ENCODE measurements at places on chromosomes 4 and X.

GRCh38 chr4:147492761-147493160 lies 11.9 kb downstream of the EDNRA start:
- DNase-seq, result no peak

- DNase-seq, result no peak
Measured at GRCh38 chrX:129013574-129013973, 509.7 kb downstream of the SMARCA1 start.

DNA sequence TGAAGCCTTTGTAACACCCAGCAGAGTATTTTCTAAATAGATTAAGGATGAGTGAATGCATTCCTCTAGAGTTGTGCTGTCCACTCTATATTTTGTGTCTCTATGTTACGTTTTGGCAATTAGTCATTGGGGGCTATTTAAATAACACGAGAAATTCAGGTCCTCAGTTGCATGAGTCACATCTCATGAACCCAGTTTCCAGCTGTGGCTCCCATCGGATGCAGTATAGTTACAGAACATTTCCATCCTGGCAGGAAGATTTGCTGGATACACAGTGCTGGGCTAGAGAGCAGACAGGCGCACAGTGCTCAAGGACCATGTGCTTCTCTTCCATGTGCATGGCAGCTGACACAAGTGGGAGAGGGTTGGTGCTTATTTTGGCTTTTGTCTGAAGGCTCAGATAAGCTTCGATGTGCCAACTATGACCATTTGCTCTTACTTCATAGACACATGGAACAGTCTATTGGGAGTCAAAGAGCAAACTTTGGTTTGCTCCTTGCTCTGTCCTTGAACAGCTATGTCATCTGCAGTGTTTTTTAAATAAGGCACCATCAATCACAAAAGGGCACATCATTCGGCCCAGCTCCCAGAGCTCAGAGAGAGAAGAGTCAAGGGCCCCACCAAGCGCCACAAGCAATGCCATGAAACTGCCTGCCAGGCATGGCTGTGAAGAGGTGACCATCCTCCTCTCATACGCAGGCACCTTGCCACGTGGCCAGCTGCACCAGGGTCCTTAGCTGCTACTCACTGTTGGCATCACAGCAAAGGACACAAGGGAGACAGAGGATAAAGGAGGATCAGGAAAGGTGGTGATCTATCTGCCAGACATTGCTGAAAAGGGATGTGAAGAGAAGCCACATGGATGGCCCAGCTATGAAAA lies 8.1 kb upstream of the STS start:
- no peak for DNase-seq

- DNase-seq, result no peak
Measured at GRCh38 chr4:176287546-176287945, 18.5 kb upstream of the ASB5 start.

DNA sequence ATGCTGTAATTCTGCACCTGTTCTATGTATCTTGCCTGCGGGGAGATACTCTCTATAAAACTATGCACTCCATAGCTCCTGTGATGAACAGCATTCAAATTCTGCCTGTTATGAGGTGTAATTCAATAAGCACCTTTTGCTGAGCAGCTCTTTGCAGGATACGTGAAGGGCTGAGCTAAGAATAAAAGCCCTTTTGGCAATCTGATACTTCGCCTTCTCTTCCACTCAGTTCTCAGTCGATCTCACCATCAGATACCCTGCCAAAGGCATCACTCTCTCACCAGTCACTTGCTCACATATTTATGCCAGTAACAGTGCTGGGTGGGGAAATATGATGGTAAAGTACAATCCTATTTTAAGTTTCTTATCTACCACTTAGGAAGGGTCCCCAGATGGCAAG lies 67.2 kb downstream of the RPS3A start:
- no peak for DNase-seq

GRCh38 chr4:139587446-139587845 lies 31.4 kb upstream of the SETD7 start:
- no peak for DNase-seq

DNA sequence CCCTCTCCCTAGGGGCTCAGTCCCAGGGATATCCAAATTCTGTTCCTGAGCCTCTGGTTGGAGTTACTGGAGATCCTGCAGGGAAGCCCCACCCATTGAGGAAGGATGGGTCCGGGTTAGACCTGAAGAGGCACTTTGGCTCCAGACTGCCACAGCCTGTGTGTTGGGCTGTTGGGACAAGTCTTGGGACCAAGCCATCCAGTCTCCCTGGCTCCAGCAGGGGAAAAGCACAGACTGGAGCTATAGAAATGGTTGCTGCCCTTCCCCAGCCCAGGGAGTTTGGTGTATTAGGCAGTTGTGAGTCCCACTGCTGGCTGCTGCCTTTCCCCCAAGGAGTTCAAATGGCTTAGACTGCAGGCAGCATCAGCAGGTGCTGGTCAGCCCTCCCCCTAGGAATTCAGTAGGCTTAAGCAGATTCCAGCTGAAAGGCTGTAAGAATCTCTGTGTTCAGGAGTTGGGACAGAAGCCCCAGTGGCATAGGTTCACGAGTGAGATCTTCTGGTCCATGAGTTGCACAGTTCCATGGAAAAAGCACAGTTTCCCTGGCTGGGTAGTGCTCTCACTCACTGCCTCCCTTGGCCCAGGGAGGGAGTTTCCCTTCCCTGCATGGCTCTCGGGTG lies 344.0 kb upstream of the EPHA5 start:
- no peak for DNase-seq

GRCh38 chrX:151828439-151829080 lies 84.1 kb upstream of the MAGEA4 start:
- DNase-seq, result no peak

GRCh38 chr4:83629945-83630721 lies 94.2 kb downstream of the GPAT3 start:
- DNase-seq, result no peak

DNA sequence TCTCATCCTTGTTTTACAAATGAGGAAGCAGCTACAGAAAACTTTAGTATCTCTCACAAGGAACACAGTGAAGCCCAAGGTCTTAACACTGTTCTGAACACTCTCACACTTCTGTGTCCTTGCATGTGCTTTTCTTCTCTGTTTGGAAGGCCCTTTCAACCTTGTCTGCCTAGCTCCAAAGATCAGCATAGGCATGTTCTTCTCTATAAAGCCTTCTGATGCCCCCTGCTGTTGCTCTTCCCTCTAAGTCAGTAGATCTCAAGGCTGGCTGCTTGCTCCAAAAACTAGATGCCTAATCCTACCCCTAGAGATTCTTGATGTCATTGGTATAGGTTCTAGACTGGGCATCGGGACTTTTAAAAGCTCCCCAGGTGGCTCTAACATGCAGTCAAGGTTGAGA lies 5.9 kb downstream of the APOO start:
- DNase-seq, result peak; percentile 3

DNA sequence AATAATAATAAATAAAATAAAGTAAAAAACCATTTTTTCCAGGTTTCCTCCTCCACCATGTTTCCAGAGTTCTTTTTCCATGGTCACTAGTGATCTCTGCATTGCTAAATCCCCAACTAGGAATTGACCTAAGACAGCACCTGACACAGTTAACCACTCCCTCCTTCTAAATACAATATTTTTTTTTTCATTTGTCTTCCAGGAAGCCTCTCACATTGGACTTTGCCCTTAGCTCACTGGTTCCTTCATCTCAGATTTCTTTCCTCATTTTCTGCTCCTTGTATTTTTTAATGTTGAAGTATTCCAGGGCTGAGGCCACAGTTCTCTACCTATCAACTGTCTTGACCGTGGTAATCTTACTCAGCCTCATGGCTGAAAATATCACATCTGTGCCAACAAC lies 187.3 kb upstream of the FAM241A start:
- DNase-seq, result no peak

DNA sequence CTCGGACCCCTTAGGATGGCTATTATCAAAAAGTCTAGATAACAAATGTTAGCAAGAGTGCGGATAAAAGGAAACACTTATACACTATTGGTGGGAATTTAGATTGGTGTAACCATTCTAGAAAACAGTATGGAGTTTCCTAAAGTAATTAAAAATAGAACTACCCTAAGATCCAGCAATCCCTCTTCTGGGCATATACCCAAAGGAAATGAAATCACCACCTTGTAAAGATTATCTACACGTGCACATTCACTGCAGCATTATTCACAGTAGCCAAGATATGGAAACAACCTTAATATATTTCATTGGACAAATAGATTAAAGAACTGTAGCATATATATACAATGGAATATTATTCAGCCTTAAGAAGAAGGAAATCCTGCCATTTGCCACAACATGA lies 462.4 kb downstream of the IQCM start:
- no peak for DNase-seq

Measured in T-helper 2 cell (primary cell).